Amniotic epithelial cell (primary cell): ENCODE measurements at places on chromosomes 4 and X.
A peak's percentile ranks its signal among the peaks of the same experiment; 100 is the strongest.

GRCh38 chrX:13153796-13154195 is 109.4 kb upstream of the FAM9C start:
- DNase-seq = no peak

- DNase-seq = no peak
Measured at GRCh38 chr4:613126-613525, 12.2 kb upstream of the PDE6B start.

- peak; percentile 41 for DNase-seq
Measured at GRCh38 chrX:151974336-151975227, at the start of gene GABRE. TSS of gene GABRE (minus strand) at chrX:151974676. CDS start at chrX:151974625, 51 bp downstream.

- no peak for DNase-seq
Measured at GRCh38 chrX:18938710-18939109, 45.2 kb downstream of the PHKA2 start.

DNA sequence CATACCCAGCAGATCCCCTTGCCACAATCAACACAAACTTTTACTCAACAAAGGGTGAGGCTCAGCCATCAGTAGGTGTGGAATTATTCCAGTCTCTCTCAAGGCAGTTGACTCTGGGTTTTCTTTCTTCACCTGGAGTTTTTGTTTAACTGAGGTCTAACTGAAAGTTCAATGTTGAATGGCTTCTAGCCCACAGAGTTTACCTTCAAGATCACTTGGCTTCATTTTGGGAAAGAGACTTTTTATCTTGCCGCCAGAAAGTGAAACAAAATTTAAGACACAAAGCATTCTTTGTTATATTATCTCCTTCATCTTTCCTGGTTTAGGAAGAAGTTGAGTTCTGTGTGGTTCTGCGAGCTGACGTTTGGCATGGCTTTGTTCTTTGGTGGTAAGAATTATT is 83.8 kb upstream of the RASGEF1B start:
- DNase-seq = no peak

DNA sequence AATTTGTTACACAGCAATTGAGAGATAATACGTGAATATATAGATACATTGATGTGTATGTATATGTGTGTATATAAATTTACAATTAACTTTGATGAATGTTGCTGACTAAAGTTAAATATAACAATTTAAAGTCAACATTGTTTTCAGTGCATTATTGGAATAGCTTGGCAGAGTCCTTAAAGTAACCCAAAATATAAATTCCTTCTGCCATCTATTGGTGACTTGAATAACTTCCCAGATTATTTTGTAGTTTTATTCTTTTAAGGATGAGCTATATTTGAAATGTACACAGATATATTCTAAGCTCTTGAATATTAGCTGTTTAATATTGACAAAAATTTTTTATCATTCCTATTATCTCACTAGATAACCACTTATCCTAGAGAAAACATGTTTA is 298.2 kb upstream of the FSTL5 start:
- DNase-seq = peak; percentile 7

GRCh38 chr4:61924131-61924530 is 724.0 kb downstream of the ADGRL3 start:
- no peak for DNase-seq

GRCh38 chrX:150227873-150228410 is 135.2 kb upstream of the MAMLD1 start:
- no peak for DNase-seq

GRCh38 chr4:176189891-176190795 is 5.2 kb downstream of the SPATA4 start:
- no peak for DNase-seq

DNA sequence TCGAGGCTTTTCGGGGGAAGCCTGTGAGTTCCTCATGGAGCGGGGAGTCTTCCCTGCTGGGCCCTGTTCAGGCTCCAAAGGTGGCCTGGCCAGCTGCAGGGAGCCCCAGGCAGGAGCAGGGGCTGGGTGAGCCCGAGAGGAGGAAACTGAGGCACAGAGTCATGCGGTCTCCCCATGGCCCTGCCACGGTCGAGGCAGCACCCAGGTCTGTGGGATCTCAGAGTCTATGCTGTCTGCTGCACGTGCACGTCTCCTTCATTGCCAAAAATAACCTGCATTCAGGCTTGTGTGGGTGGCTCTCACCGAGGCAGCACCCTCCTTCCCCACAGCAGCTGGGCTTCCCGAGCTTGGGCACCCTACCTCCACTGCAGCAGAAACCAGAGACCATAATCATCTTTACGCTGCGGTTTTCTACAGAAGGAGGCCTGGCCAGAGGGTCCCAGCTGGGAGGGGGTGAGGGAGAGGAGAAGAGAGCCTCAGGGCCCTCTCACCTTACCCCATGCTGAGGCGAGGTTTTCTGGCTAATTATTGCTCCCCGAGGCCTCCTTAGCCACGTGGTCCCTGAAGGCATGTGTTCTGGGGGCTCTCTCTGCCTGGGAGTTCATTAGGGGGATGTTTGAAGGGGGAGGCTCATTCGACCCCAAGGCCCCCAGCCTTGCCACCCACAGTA is 64.3 kb downstream of the CPZ start:
- DNase-seq = no peak

GRCh38 chr4:33696586-33696985 is 2547.7 kb downstream of the ARAP2 start:
- peak; percentile 33 for DNase-seq

DNA sequence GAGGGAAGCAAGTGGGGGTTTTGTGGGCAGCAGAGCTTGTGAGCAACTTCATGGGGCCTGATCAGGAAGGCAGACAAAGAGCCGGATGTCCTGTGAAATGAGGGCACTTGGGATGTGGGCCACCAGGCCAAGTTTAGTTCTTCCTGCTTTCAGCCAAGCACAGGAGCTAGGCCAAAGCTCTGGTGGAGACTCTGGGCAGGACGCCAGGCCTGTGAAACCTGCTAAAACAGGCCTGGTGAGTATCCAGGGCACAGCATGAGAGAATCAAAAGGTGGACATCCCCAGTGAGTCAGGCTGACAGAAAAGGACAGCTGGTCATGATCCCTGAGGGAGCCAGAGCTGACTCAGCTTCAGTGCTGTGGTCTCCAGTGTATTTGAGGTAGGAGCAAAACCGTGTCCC is 95.7 kb downstream of the NPNT start:
- peak; percentile 53 for DNase-seq

DNA sequence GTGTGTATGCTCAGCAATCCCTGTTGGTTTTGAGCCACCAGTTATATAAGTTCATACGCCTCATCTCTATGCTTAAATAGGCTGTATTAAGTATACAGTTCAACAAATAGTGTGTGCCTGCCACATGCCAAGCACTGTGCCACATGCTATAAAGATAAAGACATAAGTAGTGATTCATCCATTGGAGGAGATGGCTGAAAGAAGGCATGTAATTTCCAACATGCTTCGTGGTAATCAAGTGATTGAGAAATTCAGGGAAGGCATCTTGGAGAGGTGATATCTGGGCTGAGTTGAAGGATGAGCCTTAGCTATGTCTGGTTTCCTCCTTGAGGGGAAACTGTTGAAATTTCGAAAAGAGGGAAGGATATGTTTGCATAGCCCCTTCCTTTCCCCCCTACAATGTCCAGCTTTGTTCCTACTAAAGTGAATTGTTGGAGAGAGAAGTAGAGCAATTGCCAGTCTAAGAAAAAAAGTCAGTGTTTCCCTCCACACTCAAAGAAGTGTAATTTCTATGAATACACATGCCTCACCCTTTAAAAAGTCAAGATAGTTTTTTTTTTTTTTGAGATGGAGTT is 96.5 kb downstream of the ARHGAP10 start:
- peak; percentile 89 for DNase-seq

DNA sequence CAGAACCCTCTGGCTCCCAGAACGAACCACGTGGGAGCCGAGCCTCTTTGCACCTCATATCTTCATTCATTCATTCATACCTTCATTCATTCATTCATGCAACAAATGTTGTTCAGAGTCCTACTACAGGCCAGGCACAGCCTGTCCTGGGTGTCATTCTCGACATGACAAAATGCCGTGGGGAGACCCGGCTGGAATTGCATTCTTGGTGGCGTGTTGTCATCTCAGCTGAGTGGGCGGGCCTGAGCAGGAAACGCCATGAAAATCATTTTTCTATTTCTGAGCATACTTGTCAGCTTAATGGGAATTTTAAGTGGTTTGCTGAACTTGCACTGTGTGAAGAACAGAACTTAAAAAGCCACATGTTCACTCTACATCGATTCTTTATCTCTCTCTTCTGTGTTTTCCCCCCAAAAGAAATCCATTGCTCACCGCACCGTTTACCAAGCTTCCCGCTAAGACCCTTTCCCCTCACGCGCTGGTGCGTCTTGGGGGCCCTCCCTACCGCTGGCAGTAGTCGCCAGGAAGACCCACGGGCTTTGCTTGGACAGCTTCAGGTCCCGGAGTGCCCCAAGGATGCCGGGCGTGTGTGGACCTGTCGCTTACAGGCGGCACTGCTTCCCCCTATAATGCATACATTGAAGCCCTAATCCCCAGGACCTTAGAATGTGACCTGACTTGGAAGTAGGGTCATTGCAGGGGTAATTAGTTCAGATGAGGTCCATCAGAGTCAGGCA is 41.6 kb upstream of the HMX1 start:
- no peak for DNase-seq

GRCh38 chr4:8644461-8644891 is 51.9 kb downstream of the CPZ start:
- DNase-seq = no peak

DNA sequence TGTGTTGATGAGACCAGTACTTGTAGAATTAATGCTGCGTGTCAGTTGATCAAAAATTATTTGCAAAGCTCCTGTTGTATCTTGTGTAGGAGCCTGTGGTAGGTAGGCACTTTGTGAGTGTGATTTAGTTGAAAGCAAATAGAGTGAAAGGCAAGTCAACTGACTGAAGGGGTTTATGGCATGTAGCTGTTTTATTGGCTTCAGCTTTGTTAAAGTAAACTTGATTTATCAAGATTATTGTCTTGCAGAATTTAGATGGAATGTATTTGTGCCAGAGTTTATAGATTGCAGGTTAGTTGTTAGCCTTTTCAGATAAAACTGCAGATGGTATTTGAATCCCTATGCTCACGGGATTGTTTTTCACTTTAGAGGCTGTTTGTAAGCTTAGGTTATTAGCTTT is 128.0 kb downstream of the FRAS1 start:
- no peak for DNase-seq

GRCh38 chrX:151402719-151403390 is 5.8 kb downstream of the VMA21 start:
- DNase-seq = no peak

DNA sequence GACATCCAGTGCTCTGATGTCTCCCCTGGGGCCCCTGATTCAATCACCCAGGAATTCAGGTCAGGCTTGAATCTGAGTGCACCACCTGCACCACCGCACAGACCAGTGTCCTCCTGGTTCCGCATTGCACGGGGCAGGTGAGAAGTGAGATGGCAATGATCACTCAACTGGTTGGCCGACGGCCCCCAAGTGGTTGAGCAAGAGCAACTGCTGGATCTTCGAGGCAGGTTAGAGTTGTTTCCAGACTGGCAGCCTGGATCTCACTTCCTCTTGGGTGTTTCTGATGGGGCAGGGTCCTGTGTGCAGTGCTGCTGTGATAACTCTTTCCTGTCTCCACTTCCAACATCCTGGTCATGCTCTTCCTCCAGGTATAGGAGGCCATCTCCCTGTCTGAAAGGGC is 50.4 kb downstream of the C4orf50 start:
- no peak for DNase-seq

- DNase-seq = peak; percentile 84
Measured at GRCh38 chrX:110108381-110108821, 105.5 kb downstream of the TMEM164 start.

DNA sequence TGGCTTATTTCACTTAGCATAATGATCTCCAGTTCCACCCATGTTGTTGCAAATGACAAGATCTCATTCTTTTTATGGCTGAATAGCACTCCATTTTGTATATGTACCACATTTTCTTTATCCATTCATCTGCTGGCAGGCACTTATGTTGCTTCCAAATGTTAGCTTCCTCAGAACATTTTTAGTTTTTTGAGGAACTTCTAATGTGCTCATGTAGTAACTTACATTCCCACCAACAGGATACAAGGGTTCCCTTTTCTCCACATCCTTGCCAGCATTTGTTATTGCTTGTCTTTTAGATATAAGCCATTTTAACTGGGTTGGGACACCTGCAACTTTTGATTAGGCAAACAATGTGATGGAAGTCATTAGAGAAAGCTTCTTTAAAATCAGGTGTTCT is 454.2 kb downstream of the NLGN4X start:
- no peak for DNase-seq

DNA sequence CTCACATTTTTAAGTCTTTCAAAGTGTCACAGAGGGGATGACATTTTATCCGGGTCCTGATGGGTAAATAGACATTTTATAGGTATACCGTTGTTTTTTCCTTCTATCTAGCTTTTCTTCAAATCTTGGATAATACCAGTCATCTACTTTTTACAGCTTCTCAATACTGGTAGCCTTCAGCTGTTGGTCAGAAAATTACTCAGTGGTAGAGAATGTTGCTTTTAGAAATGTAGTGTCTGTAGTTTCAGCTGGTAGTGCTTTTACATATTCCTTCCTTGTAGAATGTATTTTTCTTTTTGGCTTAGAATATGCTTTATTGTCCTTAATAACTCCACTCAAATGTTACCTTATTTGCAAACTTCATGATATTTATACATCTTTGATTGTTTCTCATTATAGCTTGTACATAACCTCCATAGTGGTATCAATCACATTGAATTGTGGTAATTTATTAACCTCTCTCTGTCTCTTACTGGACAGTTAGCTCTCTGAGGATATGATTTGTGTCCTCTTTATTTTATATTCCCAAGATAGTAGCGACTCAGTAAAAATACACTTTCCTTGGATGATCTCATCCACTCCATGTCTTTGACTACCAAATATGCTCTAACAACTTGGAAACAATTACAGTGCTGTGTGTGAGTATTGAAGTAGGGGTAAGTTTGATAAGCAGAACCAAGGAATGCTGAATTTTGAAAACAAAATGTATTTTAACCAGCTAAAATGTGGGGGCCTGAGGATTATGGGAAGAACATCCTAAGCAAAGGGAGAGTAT is 53.8 kb downstream of the RAP1GDS1 start:
- DNase-seq = peak; percentile 17

DNA sequence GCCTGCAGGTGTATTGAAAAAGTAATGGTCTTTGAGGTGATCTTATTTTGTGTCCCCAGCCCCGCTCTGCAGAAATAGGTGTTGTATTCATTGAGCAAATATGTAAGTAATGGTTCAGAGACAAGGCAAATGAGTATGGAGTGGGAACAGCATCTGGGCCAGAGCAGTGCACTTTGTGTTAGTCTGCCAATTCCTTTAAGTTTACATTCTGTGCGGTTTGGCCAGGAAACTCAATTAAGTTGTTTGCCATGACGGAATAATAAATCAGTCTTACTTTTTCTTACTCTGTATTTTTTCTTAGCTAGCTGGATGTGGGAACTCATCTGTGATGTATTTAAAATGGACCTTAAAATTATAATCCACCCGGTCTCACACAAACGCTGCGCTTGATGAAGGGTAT is 12.6 kb downstream of the DCLK2 start:
- DNase-seq = no peak

GRCh38 chr4:1815096-1815996 is 22.3 kb downstream of the FGFR3 start:
- no peak for DNase-seq

- no peak for DNase-seq
Measured at GRCh38 chrX:39356119-39356807, 555.0 kb downstream of the MID1IP1 start.
